Cardiac septum (tissue), 1 donor: ENCODE measurements at places on chromosomes 5 and 9. TPM values are rescaled to one million over a fixed set of nuclear protein-coding genes. Genes with fewer than 3 reads are reported as not detected.

- no peak for DNase-seq
These were observed 32.8 kb downstream of the TMEM161B start for GRCh38 chr5:88235828-88236227.

The HCN1 gene
- total RNA-seq, result not detected

The IL13 gene
- total RNA-seq, result not detected

- peak; percentile 56 for DNase-seq
These were observed 10.9 kb downstream of the PPARGC1B start for GRCh38 chr5:149740866-149741459.

GRCh38 chr9:128002959-128003358 lies 22.2 kb upstream of the EEIG1 start:
- no peak for DNase-seq

The SMIM27 gene
- 15.7 TPM for total RNA-seq

- DNase-seq, result no peak
These were observed 4.4 kb upstream of the GNG10 start for GRCh38 chr9:111657051-111657450.

DNA sequence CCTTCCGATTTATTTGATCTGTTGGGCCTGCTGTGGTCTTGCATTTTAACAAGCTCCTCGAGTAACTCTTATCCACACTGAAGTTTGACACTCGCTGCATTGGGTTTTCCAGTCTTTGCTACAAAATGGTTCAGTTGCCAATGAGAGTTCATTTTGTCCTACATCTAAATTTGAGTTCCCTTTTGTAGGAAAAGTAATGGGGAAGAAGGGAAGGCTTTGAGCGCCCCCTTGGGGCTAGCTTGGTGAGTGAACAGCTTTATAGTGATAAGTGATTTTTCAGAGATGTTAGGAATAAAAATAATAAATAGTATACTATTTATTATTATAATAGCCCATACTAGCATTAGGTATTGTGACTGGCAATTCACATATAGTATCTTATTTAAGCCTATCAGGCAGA lies 89.9 kb upstream of the GNAQ start:
- DNase-seq, result peak; percentile 85

- DNase-seq, result no peak
These were observed 177.1 kb upstream of the PCSK5 start for GRCh38 chr9:75713335-75713734.

DNA sequence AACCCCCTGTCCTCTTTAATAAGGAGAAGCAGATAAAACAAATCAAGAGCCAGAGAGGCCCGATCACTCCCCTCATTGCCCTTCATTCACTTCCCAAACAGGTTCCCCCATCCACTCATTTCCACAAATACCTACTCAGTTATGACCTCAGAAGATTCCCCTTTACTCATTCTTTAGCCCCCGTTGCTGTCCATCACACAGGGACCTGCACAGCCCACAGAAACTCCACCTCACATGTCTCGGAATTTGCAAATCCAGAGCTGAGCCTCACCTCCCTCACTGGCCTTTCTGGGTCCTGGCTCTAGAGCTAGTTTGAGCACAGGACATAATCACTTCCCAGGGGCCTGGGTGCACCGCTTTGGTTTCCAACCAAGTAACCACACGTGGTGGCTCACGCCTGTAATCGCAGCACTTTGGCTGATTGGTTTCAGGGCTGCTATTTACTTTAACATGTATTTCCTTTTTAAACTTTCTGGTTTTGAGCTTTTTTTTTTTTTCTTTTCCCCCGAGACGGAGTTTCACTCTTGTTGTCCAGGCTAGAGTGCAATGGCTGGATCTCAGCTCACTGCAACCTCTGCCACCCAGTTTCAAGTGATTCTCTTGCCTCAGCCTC lies 17.8 kb downstream of the ATP6V0E1 start:
- no peak for DNase-seq

DNA sequence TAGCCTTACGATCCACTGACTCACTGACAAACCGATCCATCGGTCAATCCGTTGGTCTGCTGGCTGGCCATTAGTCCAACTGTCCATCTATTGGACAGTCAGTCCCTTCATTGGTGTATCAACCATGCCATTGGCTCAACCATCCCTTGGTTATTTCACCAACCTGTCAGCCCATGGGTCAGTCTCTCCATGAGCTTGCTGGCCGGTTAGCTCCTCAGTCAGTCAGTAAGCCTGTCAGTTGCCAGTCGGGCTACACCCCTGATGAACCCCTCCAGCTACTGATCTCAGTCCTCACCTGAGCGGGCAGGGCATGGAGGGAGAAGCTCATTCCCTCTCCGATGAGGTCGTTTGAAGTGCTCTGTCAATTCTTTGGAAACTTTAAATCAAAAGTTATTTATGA lies 166.5 kb downstream of the FGF18 start:
- no peak for DNase-seq

The SOHLH1 gene
- total RNA-seq, result not detected

The KIAA0825 gene
- 2.2 TPM for total RNA-seq

The PCDHAC1 gene
- 0.19 TPM for total RNA-seq

- no peak for DNase-seq
These were observed 135.9 kb upstream of the FBN2 start for GRCh38 chr5:128673970-128674369.

DNA sequence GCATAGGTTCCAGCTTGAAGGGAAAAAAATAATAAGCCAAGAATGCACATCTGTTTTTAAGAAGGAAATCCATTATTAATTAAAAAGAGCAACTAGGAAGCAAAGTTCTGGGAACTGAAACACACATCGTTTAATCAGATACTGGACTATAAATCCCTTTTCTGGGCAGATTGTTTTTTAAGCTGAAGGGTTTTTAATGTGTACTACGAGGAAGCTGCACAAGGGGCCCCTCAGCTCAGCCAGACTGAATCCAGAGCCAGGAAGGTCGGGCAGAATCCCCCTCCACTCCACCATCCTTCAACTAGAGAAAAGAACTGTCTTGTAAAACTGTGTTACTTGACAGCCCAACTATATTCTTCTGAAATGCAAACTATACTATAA lies 49.2 kb downstream of the ROR2 start:
- no peak for DNase-seq

GRCh38 chr5:139226131-139226530 lies 28.0 kb upstream of the SIL1 start:
- no peak for DNase-seq

- DNase-seq, result no peak
These were observed 59.3 kb downstream of the SLC22A5 start for GRCh38 chr5:132428484-132429462.

- DNase-seq, result no peak
These were observed 194.8 kb downstream of the SPOCK1 start for GRCh38 chr5:137304226-137304874.

DNA sequence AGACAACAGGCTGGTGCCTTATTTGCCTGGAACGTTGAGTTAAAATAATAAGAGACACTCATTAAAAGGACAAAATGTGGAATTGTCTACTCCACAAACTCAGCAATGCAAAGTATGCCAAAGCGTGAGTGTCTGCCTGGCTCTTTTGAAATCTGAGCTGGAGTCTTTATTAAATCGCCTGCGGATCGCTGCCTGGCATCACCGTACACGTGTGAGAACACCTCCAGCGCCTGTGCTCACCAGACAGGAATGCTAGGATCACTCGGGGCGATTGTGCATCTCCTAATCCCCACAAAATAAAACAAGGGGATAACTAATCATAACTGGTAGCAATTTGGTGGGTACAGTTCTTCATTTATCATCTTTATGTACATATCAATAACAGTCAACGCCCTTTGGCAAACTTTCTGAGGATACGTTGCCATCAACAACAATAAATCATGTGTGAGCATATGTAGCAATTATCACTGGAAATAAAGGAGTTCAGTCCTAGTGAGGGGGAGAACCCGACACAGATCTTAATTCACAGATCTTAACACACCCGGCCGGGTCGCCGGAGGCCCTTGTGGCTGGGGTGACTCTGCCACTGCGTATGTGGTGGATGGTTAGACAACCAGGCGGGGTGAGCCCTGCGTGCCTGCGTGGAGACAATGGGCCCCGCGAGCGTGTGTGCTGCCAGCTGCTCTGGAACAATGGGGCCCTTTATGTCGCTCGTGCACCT lies 284.9 kb upstream of the IRX1 start:
- DNase-seq, result no peak

The OTP gene
- total RNA-seq, result not detected

- no peak for DNase-seq
These were observed 636.5 kb downstream of the TAF11L14 start for GRCh38 chr5:18270635-18271338.

DNA sequence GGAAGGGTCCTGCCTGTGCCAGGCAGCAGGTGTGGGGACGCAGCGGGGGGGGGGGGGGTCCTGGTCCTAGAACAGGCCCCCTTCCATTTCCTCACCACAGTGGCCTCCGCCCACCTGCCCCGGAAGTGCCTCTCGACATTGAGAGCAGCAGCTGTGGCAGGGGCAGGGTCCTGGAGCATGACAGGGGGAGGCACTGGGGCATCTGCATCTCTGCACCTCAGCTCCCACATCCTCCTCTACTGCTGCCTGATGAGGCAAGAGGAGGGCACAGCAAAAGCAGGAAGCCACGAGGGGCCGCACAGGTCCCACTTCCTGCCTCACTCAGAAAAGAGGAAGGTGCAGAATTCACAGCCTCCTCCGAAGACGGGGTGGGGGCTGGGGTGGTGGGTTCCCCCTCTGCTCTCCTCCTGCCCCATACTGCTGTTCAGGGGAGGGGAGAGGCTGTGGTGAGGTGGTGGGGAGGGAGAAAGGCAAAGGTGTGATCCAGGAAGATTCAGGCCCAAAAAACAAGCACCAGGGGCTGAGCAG lies 14.8 kb downstream of the AKNA start:
- DNase-seq, result peak; percentile 93
